ENCODE measurements at places on chromosomes 1 and 21.

DNA sequence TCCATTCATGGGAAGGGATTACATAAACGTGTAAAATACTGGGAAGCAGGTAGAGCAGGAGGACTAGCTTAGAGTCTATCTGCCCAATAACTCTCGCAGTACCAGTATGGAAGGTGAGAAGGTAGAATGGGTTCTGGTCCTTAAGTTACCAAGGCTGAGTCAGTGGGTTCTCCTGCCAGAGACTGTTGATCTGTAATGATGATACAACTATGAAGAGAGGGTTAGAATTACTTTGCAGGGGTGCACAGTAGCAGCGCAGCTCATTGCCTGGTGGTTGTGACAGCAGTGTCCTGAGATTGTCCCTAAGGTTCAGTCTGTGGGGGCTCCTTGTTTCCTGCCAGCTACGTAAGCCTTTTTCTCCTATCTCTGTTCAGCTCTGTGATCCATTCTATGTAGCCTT lies 2.5 kb upstream of the MAST2 start:
- no peak for DNase-seq

GRCh38 chr1:203135636-203136305 lies 8.2 kb downstream of the ADORA1 start:
- no peak for DNase-seq

DNA sequence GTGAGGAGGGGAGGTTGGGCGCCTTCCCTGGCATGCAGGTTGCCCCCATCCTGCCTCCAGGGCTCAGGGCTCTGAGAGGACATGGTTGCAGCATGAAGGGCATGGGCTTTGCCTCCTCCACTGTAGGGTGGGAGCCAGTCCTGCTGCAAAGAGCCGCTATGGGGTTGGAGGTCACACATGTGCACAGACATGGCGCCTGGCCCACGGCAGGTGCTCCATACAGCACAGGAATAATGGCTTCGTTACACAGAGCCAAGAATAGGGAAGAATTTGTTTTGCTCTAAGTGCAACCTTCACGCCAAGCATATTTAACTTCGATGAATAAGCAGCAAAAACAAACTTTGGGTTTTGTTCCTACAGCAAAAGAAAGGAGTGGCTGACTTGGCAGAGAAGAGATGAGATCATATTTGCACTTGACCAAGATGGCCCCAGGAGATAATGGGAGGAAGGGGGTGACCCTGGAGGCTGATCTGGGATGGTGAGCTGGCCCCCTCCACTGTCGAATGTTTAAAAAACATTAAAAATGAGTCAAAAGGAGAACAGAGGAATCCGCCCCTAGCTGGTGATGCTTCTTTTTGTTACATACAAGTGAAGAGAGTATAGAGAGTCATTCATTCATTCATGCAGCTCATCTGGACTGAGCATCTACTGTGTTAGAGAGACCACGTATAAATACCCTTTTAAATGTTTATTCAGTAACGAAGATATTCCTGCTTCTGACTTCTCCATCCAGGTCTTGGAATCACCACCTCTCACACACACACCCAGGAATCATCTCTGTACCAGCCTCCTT lies 12.4 kb upstream of the C2CD2 start:
- no peak for DNase-seq

GRCh38 chr1:160429702-160430535 lies 29.6 kb downstream of the VANGL2 start:
- no peak for DNase-seq

- no peak for DNase-seq
Measured at GRCh38 chr1:9833632-9834031, 9.9 kb upstream of the CLSTN1 start.

DNA sequence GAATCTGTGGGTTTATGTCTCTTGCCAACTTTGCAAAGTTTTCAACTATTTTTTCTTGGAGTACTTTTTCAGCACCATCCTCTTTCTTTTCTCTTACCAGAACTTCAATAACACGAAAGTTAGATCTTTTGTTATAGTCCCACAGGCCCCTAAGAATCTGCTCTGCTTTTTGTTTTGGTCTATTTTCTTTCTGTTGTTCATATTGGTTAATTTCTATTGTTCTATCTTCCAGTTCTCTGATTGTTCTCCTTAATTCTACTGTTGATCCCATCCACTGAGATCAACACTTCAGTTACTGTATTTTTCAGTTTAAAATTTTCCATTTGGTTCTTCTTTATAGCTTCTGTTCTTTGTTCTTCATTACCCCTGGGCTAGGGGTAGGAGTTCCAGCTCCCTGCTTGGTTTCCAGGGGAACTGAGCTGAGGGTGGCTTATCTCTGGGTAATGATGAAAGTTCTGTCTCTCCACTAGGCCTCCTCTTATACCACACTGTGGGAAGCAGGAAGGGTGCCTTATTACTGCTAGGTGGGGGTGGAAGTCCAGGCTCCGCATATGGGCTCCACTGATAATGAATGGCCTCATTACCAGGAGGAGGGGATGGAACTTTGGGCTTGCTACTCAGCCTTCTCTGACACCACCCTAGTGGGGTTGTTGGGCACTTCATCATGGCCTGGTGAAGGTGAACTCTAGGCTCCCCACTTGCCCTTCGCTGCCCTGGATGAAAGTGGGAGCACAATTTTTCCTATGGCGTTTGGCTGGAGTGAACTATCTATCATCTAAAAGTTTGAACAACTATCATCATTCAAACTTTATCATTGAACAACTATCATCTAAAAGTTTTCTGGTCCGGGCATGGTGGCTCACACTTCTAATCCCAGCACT lies 39.3 kb downstream of the NAV1 start:
- DNase-seq, result no peak
